ENCODE measurements at places on chromosomes 6 and 20.

DNA sequence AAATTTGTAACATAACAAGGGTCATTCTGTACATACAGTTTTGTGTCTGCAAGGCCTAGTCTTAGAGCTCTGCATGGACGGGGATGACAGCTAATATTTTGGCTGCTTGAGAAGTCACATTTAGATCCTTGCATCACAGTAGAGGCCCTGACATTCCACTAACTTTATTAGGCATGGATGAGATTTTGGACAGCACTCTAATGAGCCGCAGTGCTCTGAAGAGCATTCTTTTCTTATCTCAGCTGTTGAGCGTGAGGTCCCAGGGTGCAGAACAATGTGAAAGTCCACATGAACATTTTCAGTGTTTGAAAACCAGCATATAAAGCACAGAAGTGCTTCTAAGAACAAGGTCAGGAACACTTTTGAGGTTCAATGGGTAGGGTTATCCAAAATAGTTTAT, 58.9 kb downstream of the IPCEF1 start:
- DNase-seq = no peak

DNA sequence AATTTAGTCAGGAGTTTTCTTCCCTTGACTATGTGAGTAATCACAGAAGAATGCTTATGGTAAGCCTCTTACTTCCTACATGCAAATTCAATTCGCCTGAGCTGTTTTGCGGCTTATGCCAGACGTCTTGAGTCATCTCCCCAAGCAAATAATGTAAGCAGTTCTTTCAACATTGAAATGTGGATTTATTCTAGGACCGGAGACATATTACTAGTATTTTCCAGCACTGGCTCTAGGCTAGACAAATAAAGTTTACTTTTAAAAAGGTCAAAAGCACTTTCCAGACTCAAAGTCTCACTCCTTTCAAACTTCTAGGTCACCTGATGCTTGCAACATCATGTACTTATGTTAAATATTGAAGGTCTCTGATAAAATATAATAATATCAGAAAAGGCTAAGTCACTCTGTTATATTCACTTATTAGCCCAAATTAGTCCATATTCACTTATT, 38.1 kb upstream of the NOX3 start:
- peak; percentile 100 for DNase-seq

GRCh38 chr20:37850724-37851355, 52.1 kb upstream of the VSTM2L start:
- peak; percentile 21 for DNase-seq

DNA sequence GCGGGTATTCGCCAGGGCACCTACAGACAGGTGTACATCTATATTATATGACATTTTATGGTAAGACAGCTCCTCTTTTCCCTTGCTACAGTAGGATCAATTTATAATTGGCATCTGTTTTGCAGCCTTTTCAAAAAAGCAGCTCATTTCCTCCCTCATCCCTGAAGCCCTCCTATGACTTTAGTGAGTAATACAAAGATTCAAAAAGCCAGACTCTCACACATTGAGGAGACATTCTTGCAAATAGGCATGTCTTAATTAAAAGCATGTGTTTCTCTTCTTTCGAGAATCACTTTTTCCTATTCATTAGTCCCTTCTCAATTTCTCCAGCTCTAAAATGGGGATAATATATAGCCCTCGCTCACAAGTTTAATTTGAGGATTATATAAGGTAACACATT, 283.4 kb downstream of the TBC1D7 start:
- peak; percentile 84 for DNase-seq

DNA sequence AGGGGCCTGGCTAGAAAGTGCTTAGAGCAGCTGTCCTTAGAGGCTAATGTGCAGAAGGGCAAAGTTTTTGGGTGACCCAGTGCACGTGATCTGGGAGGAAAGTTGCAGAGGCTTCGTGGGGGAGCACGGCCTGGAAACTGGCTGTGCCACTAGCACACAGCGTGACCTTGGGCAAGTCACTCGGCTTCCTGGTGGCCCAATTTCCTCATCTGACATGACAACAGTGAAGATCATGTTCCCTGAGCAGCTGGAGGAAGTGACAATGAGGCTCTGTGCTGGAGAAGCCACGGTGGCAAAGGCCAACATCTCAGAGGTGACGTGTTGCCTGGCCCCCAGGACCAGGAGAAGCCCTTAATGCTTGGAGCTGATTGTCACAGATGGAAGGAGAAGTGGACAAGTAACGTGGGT, 99.5 kb downstream of the FOXC1 start:
- DNase-seq = no peak

GRCh38 chr6:44185953-44186634, 27.5 kb downstream of the CAPN11 start:
- no peak for DNase-seq

DNA sequence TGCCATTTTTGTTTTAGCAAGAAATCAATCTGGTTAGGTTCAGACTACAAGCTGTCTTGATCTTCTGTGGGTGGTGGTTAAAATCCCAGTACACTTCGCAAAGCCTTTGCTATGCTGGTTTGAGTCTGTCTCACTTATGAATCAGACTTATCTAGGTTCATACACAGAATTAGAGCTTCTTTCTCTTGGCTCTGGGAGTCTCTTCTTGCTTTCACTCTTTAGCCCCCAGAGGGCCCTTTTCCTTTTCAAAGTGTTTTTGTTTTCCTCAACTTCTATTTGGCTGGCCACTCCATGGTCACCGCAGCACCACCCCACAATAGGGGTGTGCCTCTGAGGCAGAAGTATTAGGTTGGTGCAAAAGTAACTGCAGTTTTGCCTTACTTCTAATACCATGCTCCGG, 21.3 kb downstream of the ECI2 start:
- DNase-seq = no peak

DNA sequence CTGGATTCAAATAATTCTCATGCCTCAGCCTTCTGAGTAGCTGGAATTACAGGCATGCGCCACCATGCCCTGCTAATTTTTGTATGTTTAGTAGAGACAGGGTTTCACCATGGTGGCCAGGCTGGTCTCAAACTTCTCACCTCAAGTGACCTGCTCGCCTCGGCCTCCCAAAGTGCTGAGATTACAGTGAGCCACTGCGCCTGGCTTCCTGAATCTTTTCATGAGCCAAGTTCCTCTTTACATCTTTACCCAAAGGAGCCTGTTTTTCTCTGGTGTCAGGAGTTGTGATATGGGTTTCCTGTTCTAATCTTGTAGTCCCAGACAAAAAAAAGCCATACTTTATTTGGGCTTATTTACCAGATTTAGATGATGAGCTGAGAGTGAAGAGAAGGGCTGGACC, 34.4 kb downstream of the PCNA start:
- DNase-seq = no peak

GRCh38 chr6:109315341-109316110, 66.7 kb downstream of the CD164 start:
- no peak for DNase-seq

- no peak for DNase-seq
Measured at GRCh38 chr20:46200582-46201570, 82.8 kb downstream of the CD40 start.

GRCh38 chr6:79173378-79173777, 61.1 kb downstream of the HMGN3 start:
- no peak for DNase-seq

DNA sequence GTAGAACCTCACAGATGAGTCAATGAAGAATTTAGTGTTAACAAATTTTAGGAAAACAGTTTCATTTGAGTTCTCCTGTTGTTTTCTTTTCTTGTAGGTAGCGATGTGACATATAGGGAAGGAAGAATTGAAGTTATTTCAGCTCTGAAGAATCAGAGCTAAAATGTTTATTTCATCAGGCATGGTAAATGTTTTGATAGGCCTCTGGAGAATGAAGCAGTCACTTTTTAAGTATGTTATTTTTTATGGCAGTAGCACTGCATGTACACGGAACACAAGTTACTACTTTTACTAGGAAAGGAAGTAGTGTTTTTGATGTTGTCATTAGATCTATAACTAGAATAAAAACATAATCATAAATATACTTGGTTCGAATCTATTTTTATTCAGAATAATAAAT, 1357.3 kb upstream of the CITED2 start:
- DNase-seq = no peak

DNA sequence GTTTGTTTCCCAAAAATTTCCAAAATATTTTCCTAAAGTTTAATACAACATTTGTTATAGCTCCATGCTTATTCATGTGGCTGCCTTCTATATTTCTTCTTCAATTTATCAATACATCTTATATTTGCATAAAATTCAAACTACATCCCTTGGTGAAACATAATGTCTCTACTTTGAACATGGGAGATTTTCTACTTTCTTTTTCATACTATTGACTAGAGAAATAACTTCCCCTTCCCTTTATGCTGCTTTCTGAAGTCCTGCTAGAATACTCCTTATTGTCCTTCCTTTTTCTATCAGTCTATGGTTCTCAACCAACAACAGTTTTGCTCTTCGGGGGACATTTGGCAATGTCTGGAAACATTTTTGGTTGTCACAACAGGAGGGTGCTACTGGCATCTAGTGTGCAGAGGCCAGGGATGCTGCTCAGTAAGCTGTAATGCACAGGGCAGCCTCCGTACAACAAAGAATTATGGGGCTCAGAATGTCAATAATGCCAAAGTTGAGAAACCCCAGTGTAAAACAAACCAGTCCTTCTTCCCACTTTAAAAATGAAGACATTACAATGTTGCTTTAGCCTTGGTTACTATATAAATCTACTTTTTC, 29.9 kb downstream of the MKKS start:
- no peak for DNase-seq

DNA sequence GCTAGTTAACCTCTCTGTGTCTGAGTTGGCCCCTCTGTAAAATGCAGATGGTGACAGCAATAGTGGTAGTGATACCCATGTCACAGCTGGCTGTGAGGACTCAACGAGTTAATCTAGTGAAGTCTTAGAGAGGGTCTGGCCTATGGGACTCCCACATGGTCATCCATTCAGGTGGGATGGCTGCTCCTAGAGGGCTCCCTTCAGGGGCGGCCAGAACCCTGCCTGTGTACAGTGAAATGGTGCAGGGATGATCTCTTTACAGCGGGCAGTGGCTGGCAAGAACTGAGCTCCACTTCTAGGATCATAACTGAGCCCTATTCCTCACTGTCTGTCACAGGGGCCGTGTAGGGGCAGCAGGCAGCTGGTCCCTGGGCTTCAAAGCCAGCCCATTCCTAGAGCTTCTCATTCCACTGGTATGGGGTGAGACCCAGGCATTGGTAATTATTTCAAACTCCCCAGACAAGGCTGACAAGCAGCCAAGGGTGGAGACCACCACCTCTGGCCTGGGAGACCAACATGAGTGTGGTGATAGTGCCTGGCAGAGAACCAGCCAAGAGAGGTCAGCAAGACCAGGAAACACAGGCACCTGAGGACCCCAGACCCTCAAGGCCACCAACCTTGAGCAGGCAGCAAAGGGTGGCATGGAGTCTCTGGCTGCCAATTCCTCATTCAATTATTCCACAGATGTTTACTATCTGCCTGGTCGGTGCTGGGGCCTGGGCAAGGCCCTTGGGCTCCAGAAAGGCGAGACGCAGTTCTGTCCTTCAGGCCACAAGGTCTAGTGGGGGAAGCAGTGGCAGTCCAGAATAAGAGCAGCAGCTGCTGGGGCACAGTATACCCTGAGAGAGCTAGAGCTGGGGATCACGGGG, 103.4 kb downstream of the MRPL14 start:
- no peak for DNase-seq

DNA sequence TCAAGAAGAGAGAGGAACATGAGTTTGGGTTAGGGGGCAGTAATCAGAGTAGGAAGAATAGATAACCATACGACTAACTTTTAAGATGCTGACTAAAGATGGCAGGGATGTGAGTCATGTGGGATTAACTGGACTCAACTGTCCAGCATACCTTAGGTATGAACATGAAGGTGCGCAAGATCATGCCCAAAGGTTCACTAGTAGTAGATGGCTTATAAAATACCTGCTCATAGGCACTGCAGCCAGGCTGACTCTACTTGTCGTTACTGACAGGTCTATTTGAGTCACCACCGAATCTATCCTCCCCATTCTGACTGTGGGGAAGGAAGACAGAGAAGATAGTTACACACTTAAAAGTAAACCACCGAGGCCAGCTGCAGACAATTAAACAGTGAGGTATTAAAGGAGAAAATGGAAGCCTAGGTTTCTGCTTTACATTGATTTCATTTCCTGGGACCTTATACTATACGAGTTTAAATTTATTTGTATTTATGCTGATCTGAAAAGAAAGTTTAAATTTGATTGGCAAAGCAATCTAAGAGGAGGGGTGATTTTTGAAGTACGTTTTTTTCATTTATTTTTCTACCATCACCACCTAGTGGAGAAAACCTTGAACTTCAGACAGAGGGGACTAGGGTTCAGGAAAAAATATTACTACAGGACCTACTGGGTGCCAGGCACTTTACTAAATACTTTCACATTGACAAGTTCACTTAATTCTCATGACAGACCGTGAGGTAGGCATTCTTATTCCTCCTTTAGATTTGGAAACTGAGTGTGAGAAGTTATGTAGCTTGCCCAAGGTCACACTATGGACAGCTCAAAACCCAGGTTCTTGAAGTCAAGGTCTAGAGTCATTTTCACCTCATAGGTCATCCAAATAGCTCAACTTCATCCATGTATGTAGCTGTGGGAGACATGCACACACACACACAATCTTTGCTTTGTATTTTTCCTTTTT, 4.0 kb upstream of the WRNIP1 start:
- no peak for DNase-seq

GRCh38 chr6:21678990-21679389, 85.4 kb downstream of the SOX4 start:
- DNase-seq = peak; percentile 74

DNA sequence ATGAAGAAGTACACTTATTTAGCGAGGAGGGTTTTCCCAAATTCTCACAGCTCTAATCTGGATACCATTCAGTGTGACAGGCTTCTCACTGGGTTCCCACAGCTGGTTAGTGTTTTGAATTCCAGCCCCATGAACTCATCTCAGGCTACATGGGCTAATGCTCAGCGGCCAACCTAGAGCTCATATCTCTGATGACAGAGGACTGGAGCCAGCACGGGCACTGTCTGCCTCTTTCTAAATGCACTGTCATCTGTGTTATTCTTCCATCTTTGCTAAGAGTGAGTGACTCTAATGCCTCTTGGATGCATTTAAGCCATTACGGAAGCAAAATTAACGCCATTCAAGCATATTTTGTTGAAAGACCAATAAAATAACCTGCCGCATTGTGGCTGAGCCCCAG, 308.9 kb upstream of the JAG1 start:
- peak; percentile 85 for DNase-seq

- no peak for DNase-seq
Measured at GRCh38 chr20:63782051-63782471, 42.5 kb downstream of the SLC2A4RG start.

DNA sequence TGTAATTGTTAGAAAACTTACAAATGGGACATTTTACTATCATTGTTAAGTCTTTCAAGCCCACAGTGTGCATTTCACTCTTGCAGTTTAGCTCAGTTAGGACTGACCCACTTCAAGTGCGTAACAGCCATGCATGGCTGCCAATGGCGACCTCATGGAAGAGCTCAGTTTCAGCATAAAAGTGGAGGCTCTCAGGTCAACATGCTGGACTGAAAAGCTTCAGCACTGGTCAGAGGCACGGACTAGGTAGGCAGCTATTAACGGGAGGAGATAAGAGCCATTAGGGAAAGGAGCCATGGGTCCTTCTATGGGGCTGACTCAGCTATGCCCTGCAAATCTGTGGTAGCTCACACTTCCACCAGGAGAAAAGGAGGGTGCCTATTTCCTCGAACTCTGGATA, 101.8 kb downstream of the TTLL2 start:
- no peak for DNase-seq
